GF-D8 (cell line): ENCODE measurements at places on chromosomes 3 and 15.

DNA sequence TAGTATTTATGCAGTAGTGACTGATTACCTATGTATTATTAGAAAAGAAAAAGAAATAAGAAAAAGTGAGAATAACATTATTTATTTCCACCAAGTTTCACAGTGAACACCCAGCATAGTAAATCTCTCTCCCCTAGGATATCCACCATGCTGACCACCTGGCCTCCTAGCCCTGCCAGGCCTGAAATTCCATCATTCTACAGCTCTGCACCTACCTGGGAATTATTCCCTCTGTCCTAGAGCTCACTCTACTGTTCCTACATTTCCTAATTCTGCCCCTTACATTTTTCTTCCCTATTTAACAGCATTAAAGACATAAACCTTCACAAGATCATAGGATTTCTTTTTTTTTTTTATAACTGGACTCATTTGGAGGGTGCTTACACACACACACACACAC is 525.3 kb upstream of the PPP2R3A start:
- no peak for DNase-seq

DNA sequence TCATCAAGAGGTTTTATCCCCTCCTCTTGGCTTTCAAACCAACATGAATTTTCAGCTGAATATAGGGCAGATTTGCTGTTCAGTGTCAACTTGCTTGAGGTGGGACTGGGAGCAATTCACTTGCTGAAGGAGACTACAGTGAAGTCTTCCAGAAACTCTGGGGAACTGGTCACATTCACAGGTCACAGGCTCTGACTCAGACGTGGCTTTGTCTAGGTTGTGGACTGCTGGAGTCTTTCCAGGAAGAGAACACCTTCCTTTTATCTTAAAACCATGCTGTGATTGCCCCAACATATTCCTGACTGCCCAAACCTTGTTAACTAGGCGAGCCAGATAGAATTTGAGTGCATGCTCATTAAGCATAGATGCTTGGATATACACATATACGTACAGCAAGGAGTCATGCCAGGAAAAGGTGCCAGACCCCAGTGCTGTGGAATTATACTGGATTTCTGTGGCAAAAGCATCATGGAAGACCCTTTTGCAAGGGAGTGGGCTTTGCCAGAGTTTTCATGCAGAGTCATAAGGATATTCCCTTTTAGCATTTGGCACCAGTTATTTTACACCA is 399.1 kb upstream of the TBL1XR1 start:
- no peak for DNase-seq

DNA sequence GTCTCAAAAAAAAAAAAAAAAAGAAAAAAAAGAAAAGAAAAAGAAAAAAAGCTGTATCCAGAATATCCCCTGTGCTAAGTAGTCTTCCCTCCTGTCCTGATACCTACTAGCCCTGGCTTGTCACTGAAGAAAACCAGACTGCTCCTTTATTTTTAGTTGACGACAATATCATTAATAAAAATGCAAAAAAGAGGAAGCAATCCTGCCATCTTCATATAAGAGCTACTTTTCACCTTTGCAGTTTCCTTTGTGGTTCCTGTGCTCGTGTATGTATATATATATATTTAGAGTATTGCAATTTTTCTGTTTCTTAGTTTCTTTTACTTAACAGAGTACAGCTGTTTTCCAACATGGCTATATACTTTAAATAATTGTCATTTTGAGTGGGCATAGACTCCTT is 13.6 kb downstream of the C3orf20 start:
- no peak for DNase-seq

GRCh38 chr15:40010686-40011085 is 28.3 kb downstream of the SRP14 start:
- no peak for DNase-seq

GRCh38 chr3:61702453-61702852 is 141.1 kb downstream of the PTPRG start:
- no peak for DNase-seq

GRCh38 chr3:45972534-45973402 is 22.9 kb downstream of the FYCO1 start:
- peak; percentile 95 for DNase-seq

DNA sequence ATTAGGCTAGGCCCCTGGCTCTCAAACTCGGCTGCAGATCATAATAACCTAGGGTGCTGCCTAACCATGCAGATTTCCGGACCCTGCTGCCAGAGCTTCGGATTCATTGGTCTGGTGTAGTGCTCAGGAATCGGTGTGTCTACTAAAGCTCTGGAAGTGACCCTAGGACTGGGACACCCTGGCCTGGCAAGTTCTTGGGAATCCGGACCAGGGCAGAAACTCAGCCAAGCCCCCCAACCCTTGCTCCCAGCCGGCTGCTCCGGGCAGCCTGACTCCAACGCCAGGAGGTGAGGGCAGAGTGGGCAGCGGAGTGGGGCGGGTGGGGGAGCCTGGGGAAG is 23.0 kb downstream of the IGDCC3 start:
- no peak for DNase-seq

GRCh38 chr3:59116233-59116537 is 66.4 kb upstream of the CFAP20DC start:
- no peak for DNase-seq

DNA sequence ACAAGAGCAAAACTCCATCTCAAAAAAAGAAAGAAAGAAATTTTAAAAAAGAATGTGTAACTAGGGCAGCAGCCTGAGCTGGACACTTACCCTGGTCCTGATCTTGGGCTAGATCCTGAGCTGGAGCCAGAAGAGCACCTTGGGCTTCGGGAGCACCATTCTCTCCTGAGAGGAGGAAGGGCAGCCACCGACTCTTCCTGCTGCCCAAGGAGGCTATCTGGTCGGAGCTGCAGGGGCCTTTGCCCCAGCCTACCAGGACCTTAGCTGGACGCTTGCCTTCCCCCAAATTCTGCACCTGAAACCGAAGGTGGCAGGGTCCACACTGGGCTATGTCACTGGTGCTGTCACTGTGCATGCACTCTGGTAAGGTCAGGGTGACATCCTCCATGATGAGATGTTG is 6.9 kb upstream of the CAMKV start:
- no peak for DNase-seq

DNA sequence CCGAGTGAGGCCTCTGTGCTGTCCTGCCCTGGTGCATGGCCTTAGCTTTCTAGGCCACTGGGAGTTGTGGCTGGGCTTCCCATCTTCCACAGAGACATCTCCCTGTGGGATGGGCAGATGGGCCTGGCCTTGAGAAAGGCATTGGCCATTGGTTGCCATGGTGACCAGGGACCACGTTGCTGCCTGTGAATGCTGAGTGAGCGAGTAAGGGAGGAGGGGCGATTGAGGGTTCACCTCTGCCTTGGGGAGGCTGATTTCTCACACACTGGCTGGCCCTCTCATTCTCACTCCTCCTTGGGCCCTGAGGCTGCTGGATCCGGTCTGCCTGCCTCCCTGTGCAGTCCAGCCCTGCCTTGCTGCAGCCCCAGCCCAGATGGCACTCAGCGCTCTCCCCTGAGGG is 26.4 kb upstream of the DOCK3 start:
- no peak for DNase-seq

GRCh38 chr15:52200831-52201365 is 9.7 kb upstream of the GNB5 start:
- no peak for DNase-seq

DNA sequence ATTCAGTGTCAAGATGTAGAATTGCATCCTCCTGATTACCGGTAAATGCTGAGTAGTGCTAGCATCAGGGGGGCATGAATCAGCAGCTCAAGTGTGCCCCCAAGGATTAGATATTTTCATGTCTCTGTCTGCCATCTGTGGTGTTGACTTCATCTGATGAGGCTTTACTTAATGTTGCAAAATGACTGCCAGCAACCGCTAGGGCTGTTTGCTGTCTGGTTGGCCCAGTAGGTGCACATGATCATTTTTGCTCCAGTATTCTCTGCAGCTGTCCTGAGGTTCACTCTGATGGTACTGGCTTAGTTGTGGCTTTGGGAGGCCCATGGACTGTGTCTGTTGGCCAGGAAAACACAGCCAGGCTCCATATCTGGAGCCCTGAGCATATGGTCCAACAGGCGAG is 316.4 kb downstream of the SOX2 start:
- DNase-seq = no peak

GRCh38 chr3:131018970-131019369 is 7.7 kb downstream of the ASTE1 start:
- DNase-seq = no peak

DNA sequence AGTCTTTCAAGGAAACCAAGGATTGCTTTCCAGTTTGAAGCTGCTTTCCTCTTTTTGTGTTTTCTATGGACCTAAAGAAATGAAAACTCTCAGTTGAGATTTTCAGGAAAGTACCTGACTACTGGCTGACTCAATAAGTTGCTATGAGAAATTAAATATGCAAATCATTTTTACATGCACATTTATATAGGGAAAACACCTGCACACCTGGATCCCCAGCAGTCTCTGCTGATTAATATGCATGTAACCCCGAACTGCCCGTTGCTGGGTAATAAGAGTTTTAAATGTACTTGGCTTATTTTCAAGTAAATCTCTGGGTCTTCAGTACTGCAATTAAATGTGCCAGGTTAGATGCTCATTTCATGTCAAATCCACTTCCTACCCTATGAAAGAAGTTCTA is 77.2 kb downstream of the KBTBD8 start:
- no peak for DNase-seq

- no peak for DNase-seq
These were observed 76.0 kb downstream of the GOLGA8G start for GRCh38 chr15:28456476-28457395.

GRCh38 chr3:194300382-194300758 is 50.8 kb downstream of the CPN2 start:
- DNase-seq = no peak

DNA sequence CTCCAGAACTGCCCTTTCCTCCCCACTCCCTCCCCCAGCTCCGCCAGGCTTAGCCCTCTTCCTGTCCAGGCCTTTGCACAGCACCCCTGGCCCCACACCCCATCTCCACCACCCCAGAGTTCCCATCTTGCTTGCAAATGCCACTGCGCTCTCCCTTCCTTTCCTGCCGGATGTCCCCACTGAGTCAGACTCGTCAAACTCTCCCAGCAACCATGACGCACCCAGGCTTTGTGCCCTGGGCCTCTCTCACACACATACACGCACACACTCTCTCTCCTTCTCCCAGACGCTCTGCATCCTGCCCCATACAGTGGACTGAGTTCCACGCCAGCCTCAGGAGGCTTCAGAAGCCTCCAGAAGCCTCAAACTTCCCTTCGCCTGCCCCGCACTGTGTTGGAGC is 2.8 kb upstream of the CCDC9B start:
- DNase-seq = no peak

- no peak for DNase-seq
These were observed 287.2 kb downstream of the CGGBP1 start for GRCh38 chr3:87771337-87772192.

- no peak for DNase-seq
These were observed 106.3 kb upstream of the PRICKLE2 start for GRCh38 chr3:64331605-64332004.

- DNase-seq = no peak
These were observed 201.1 kb downstream of the ADAMTS17 start for GRCh38 chr15:100140527-100141308.

DNA sequence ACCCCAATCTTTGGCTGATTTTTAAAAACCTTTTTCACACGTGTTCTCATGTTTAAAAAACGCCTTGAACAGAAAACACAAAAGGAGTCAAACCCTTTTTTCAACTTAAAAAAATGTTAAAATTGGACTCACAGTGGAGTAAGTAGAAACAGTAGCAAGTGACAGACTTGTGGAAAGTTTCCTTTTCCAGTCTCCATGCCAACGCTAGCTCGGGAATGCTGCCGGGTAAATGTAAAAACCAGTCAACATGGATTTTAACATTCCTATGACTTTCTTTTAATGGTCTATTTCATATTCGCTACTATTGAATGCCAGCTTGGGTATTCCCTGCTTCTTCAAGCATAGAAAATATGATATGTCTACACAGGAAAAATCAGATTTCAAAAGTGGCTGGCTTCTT is 1.6 kb upstream of the PROK2 start:
- DNase-seq = no peak

DNA sequence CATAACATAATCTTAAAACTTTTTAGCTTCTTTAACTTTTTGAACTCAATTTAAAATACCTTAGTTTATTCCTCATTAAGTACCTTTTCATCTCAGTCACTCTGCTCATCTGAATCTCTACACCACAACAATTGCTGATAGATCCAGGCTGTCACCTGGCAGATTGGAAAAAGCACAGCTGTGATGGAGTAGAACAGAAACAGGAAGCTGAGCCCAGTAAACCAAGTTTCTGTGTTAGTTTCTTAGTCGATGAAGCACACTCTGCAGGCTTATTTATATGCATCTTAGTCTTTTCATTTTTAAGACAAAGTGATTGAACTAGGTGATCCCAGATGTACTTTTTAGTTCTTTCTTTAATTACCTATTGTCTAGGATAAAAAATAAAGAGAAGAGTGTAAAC is 1398.0 kb upstream of the ALCAM start:
- DNase-seq = no peak

GRCh38 chr15:81311752-81312464 is 12.0 kb downstream of the STARD5 start:
- peak; percentile 48 for DNase-seq

DNA sequence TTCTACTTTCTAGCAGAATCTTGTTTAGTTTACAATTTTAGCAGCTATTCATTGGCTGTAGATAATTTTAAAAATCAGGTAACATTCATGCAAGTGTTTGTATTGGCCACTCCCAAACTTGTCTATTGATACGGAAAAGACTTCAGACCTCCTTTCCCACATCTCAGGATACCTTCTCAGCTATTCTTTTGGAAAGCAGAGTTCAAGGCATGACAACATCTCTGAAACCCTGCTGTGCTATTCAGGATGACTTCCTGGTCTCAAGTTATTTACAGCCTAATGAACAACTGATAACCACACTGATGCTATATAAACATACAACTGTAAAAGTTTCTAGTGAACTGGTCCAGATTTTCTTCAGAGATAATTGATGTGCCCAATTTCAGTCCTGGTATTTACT is 55.8 kb downstream of the DZIP3 start:
- no peak for DNase-seq

GRCh38 chr15:85879334-85880163 is 84.8 kb upstream of the KLHL25 start:
- no peak for DNase-seq

DNA sequence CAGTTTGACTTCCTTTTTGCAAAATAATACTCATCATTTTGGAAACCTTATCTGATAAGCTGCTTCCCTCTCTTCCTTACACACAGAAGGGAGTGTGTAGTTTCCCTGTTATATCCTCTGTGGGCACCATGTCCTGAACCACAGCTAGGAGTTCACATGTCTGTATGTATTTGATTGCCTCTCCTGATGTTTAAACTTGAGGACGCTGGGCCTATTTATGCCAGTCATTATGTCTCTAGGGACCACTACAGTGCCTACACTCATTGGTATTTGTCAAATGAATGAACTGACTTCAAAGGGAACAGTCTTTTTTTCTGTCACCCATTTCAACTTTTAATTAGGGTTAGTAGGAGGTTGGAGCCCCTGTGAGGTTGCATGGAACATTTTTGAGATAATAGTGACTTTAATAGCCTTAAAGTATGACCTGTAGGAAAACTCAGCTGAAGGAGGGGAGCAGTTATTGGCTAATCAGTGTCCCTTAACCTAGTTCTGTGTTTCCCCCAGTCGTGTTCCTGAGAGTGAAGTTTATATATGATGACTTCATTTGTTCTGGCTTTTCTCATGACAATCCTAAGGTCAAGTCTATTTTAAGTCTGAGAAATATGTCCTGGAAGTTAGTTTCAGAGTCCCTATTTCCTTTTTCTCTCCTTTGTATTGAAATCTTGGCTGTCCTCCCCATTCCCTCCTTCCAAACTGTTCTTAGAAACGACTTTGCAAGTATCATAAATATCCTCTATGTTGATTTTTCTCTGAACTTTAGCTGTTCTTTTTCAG is 28.9 kb downstream of the PDE8A start:
- DNase-seq = peak; percentile 93
